NCI-H510A (cell line): ENCODE measurements at places on chromosomes 6 and 20.

GRCh38 chr20:3051385-3052019, 5.7 kb downstream of the MRPS26 start:
- DNase-seq: no peak

- DNase-seq: no peak
Measured at GRCh38 chr20:46107061-46107460, 11.1 kb upstream of the CD40 start.

DNA sequence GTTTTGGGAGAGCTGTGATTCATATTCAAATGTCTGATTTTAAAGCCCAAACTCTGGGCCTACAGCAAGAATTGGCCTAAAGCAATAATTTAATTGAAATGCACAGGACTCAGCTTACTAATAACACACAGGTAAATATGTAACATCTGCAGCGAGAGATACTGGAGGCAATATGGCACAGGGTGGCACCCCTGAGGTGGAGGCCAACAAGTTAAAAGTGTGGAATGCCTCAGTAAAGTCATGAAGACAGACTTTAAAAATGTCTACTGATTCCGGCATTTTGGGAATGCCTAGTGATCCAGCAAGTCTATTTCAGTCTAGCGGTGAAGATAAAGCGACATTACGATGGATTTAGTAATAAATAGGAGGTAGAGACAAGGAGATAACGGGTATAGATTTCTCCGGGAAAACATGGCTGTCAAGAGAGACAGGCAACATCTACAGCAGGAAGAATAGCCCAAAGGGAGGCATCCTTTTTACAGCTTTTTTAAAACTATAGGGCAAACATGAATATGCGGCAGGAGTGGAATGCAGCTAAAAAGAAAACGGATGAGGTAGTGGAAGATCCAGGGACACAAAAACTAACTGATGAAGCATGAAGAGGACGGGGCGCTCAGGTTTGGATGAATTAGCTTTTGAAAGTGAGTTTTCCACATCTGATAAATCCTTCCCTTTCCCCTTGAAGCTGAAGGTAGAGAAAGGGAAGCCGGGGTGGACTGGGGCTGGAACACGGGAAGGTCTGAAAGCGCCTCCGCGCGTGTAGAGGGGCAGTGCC, 1.2 kb downstream of the NANP start:
- no peak for DNase-seq

DNA sequence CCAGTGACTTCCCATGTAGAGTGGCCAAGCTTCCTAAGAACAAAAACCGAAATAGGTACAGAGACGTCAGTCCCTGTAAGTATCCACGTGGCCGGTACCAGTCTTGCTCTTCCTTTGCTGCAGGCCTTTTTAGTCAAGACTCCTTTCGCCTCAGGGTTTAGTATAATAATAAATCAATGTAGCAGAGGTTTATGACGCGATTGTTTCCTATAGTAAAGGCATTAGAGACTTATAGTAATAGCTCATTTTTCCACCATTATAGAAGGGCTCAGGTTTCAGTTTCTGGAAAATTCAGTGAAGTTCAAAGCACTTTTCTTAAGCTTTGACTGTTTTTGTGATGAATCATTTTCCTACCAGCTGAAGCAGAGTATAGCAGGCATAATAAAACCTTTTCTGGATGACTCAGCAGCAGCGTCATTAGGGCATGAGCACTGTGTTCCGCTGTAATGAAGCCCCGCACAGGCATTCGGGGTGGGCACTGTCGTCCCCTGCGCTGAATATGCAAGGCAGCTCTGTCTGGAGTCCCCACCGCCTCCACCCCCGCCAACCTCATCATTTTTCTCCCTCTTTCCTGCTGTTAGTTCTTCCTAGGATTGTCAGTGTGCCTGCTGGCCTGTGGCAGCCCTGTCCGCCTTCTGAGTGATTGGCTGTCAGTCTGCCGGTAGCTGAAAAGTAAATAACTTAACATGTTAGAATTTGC, 51.3 kb downstream of the PTPN1 start:
- DNase-seq: no peak

DNA sequence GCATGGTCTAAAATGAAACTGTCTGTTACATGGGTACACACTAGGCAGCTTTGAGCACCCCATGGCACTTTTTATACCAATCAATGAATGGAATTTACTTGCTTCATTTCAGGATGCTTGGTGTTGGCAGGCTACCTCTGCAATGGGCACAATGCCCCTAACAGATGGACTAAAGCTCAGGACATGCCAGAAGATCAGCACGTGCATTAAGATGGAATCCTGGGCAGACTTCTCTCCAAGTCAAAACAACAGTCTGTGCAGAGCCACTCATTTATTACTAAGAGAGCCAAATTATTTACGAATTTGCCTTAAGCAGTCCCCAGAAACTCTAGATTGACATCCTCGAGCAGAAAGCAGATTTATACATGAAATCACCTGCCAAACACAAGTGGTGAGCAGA, 55.8 kb upstream of the SCML4 start:
- DNase-seq: no peak

DNA sequence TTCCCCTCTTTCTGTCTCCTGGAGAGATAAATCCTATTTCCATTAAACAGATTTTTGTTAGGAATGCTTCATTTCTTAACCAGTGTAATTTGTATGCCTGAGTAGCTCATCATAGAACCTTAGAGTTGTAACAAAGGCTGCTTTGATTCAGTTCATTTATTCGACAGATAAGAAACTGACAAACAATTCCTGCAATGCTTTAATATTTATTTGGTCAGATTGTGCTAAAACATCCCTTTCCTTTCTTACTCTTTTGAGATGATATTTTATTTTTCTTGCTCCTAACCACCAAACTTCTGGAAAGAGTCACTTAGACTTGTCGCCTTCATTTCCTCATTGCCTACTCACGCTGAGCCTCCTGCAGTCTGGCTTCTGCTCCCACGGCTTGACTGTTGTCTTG, 89.0 kb upstream of the SUPT3H start:
- no peak for DNase-seq

DNA sequence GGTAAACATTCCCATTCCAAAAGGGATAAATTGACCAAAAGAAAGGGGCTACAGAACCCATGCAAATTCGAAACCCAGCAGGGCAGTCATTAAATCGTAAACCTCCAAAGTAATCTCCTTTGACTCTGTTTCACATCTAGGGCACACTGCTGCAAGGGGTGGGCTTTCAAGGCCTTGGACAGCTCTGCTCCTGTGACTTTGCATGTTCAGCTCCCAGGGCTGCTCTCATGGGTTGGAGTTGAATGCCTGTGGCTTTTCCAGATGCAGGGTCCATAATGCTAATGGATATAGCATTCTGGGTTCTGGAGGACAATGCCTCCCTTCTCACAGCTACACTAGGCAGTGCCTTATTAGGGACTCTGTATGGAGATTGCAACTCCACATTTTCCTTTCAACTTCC, 211.9 kb upstream of the MANEA start:
- DNase-seq: no peak

DNA sequence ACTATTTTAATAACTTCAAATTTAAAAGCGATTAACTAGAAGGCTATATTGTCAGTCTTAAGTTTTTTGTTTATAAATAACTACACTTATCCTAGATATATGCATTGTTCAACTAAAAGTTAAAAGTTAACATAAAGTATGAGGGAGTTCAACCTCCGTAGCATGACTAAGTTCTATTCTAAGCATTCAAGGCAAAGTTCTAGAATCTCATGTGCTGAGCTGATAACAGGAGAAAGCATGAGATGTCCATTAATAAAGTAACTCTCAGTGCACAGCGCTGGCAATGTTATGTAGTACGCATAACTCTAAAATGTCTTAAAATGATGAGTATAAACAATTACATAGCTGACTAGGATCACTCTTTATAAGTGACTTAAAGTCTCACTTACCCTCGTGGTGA, 264.8 kb downstream of the RNGTT start:
- no peak for DNase-seq

GRCh38 chr20:5973971-5974370, 23.5 kb downstream of the MCM8 start:
- no peak for DNase-seq

- DNase-seq: no peak
Measured at GRCh38 chr6:102686461-102686860, 1293.0 kb downstream of the GRIK2 start.

DNA sequence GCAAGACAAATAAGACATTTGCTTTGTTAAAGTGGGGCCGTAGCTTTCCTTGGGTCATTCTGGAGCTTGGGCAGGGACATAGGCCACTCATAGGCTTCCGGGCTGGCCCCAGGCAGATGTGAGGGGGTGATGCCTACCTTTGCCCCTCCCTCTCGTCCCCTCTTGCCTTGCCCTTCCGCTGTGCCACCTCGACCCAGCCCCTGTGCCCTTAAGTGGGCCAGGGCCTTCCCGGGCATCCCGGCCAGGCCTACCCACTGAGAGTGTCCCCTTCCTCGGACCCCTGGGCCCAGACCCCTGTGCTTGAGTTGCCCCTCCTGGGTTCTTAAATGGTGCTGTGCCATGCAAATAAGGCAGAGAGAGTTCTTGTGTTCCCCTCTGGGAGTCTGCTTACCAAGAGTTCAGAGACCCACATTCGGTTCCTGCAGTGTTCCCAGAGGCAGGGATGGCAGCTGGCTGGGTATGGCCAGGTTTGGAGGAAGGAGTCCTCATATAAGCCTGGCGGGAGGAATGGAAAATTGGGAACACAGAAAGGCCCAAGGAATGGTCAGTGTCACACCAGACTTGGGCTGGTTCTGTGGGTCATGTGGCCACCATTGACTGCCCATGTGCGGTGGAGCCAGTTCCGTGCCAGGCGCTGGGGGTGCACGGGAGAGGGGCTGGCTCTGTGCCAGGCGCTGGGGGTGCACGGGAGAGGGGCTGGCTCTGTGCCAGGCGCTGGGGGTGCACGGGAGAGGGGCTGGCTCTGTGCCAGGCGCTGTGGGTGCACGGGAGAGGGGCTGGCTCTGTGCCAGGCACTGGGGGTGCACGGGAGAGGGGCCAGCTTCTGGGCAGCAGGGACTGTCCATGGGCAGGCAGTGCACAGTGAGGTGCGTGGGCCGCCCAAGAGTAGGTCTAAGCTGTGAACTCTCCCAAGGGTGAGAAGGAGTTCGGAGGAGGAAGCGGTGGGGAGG, 173.5 kb upstream of the SNX9 start:
- DNase-seq: no peak

DNA sequence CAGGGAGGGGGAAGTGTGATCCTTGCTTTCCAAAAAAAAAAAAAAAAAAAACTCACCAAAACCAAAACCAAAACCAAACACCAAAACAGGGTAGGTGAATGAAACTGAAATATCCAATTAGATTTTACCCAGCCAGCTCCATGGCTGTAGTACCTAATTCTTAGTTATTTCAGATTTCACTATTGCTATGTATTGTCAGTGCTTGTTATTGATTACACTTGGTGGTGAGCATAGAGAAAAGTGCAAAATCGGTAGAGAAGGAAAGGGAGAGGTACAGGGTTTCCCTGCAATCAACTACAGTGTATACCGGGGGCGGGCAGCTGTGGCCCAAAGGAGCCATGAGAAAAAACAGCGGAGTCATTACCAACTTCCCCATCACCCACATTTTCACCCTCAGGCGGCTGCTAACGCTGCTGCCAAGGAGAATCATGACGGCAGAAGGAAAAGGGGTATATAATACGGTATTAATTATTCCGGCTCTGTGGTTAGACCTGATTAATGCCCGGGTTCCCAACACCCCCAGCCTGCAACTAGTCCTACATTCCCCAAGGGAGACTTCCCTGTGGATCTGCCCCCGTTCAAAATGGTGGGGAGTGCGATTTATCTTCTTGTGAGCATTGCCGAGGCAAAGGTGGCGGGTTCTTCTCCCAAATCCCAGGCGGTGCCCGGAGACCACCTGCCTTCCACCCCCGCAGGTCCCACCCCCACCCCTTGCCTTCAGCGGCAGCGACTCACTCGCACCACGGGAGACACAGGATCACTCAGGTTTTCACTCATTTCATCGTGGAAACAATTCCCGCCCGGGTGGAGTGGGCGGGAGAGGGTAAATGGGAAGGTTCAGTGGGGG, at the start of gene C6orf62:
C6orf62 (minus strand) TSS at position 30 of the 847 bp plus-strand sequence. CDS start 486 bp downstream, outside the sequence.
- DNase-seq: no peak

DNA sequence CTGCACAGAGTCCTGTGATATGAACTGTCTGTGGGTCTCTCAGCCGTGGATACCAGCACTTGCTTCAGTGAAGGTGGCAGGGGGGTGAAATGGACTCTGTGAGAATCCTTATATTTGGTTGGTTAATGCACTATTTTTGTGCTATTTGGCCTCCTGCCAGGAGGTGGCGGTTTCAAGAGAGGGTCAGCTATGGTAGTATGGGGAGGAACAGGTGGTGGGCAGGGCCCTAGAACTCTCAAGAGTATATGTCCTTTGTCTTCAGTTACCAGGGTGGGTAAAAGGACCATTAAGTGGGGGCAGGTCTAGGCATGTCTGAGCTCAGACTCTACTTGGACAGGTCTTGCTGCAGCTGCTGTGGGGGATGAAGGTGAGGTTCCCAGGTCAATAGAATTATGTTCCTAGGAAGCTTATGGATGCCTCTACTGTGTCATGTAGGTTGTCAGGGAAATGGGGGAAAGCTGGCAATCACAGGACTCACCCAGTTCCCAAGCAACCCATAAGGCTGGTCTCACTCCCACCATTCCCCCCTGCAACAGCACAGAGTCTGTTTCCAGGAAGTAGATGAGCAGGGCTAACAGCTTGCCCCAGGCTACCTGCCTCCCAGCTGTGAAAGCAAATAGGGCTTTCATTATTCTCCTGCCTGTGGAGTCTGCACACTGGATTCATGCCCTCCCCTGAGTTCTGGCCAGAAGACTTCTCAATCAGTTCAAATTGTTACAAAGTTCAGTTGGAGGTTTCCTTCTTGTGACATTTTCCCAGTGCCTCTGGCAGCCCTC, 56.8 kb upstream of the PHIP start:
- peak; percentile 64 for DNase-seq

- DNase-seq: no peak
Measured at GRCh38 chr6:168823397-168824212, 382.6 kb downstream of the SMOC2 start.

DNA sequence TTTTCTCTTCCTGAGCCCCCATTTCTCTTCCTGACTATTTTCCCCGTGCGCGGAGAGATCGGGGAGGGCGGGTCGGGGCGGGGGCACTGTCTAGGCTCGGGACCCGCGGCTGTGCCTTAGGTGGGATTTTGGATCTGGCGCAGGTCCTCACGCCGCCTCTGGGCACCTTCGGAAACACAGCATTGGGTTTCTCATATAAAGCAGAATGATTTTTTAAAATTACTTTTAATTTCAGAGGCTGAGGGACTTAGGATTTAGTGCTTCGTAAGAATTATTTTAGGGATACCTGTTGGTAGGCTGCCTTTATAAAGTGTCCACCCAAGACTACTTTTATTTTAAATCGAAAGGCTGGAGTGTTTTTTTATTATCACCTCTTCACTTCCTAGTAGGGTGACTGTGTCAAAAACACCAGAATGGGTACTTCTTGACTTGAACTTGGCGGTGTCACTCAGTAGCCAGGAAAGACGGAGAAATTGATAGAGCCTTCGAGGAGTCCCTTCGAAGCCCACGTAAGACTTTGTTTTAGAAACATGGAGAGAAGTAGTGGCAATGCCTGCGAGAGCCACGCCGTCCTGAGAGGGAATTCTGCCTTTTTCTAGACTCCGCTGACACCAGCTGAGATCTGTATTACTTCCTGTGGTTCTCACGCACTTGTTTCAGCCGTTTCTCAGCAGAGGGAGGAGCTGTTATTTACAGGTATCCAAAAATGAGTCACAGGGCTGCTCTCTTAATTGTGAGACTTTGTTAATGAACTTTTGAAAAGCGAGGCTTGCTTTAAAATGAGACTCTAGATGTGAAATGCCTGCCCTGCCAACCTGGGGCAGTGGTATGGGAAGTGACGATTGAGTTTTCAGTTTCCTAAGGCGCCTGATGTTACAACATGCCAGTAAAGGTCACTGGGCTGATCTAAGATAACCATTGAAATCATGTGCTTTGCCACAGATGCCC, 667 bp downstream of the STX11 start:
- no peak for DNase-seq

GRCh38 chr6:157452096-157452495, 71.1 kb downstream of the ZDHHC14 start:
- DNase-seq: no peak

GRCh38 chr6:57262488-57262887, 40.4 kb upstream of the RAB23 start:
- DNase-seq: no peak
